ENCODE measurements at places on chromosomes 5 and 9.

DNA sequence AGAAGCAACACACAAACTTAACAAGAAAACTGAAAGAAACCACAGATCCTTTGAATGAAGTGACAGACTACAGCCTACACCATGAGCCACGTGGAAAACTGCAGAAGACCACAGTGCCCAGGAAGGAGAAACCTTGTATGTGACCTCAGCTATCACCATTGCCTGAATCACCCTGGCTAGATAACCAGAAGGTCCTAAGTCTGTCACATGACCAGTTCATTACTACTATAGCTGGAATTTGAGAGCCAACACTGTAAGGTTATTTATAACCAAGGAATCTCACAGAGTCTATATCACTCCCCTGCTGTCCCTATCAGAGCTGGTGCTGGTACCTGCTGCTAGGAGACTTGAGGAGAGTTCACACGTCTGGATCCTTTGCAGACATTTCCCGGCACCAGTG, 90.3 kb upstream of the FBXL17 start:
- DNase-seq = no peak

GRCh38 chr5:138028971-138029365, 3.9 kb downstream of the FAM13B start:
- DNase-seq = no peak

DNA sequence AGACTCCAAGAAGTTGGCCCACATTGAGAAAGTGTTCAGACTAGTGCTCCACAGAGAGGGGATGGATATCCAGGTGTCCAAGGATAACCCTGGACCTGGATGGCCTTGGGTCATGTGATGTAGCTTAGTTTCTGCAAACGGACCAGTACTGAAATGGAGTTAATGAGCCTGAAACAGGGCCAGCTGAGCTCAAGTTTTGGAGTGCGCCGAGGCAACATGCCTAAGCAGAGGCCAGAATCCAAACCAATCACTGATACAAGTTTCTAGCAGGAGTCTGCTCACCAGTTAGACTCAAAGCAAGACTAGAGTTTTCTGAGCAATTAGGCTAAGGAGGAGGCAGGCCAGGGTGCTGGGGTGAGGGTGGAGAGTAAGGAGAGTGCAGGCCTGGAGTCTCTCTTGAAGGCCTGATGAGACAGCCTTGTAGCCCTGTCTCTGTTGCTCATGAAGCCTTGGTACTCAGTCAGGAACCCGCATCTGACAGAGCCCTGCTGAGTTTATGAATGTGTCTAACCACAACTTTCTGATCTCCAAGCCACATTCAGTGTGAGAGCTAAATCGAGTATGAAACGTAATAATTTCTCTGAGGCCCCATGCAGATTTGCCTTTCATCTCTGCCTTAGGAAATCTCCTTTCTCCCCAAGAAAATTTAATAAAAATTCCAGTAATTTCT, 68.9 kb upstream of the EQTN start:
- DNase-seq = no peak

DNA sequence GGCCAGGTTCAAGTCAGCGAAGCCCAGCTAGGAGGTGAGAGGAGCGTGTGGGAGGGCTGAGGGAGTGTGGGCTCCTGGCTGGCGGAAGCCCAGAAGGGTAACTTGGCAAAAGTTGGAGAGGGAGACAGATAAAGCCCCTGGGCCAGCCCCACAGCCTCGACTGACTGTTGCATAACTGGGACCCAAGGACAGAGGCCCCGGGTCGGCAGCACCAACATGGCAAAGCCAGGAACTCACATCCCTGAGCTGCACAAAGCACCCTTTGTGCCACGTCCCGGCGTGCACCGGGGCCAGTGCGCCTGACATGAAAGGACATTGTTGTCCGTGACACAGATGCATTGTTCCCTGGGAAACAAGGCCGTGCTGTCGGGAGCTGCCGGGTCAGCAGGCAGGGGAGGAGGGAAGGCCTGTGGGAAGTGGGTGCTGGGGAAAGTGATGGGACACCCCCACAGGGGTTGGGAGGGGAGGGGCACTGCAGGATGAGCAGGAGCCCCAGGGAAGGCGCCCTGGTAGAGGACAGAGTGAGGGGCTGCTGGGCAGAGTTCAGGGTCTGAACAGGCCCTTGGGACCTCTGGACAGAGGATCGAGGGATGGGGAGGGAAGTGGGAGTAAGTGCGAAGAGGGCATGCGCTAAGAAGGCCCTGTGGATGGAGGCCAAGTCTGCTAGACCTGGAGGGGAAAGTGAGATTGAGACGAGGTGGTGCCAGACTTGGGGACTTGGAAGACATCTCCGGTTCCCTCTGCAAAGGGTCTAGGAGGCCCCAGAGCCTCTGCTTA, 13.0 kb upstream of the DPM2 start:
- DNase-seq = no peak

DNA sequence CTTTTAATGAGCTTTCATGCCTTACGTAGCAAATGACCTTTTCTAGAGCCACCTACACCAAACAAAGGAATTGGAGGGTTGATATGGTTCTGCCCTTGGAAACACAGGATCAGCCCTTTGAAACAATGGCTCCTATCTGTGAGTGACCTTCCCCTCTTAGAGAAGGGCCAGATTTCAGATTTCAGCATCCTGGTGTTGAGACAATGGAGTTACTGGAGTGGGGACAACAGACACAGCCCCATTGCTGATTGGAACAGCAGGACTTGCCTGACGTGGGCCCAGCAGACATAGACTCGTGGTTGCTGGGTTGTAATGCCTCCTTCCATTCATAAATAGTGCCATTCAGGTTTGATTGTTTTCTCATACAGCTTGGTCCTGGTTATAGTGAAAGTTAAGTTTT, 96.0 kb downstream of the GALNT10 start:
- DNase-seq = no peak

- DNase-seq = no peak
Measured at GRCh38 chr5:68883436-68883835, 210.4 kb upstream of the SLC30A5 start.

DNA sequence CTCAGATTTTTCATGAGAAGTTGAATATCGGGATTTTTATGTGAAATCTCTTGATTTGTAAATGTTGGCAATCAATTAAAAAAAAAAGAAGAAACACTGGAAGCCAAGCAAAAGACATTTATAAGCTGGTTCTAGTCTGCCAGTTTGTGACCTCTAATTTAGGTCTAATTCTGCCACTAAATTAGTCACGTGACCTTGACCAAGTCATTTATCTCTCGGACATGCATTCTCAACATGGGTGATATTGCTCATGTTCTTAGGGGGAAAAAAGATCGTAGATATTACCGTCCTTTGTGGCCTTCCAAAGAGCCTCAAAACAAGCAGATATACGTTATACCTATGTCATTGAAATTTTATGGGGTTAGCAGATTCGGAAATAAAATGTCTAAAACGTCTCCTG, 52.9 kb upstream of the PTPDC1 start:
- DNase-seq = no peak

- DNase-seq = no peak
Measured at GRCh38 chr9:7028591-7028990, 270.8 kb downstream of the KDM4C start.

- no peak for DNase-seq
Measured at GRCh38 chr5:163260961-163261360, 176.4 kb upstream of the CCNG1 start.

GRCh38 chr9:134935056-134935640, 17.4 kb upstream of the FCN1 start:
- no peak for DNase-seq

- no peak for DNase-seq
Measured at GRCh38 chr5:106380736-106381135, 1290.0 kb downstream of the EFNA5 start.

DNA sequence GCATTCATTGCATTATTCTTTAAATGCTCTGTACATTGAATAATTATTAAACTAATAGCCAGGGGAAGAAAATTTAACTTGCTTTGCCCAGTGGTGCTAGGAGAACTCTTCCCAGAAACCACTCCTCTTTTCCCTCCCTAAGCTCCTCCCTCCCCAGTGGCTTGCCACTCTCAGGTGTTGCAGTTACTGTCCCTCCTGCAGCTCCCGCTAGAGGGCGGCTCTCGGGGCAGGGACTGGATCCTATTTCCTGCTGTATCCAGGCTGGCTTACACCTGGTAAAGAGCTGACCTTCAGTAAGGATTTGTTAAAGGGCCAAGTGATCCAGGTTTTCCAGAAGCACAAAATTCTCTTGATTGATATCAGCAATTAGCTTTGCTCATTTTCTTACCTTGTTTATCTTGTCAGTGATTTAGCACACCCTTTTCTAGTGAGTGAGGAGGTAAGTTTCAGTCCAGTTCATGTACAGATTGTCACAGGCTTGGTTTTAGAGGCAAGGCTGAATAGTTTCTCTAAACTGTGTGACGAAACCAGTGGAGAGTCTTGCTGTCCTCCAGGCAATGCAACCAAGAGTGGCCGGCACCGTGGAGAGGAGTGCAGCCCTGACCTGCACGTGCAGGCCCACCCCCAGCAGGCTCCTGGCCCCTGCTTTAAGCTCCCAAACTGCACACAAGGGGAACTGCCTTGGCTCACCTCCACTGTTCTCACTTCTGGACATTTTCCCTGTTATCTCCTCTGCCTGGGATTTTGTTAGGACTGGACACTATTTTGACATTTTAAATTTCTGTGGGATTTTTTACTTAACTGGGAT, 423.8 kb downstream of the SPOCK1 start:
- no peak for DNase-seq

GRCh38 chr9:131666029-131666428, 73.8 kb downstream of the RAPGEF1 start:
- DNase-seq = no peak
